ENCODE measurements at places on chromosomes 2 and 18.

DNA sequence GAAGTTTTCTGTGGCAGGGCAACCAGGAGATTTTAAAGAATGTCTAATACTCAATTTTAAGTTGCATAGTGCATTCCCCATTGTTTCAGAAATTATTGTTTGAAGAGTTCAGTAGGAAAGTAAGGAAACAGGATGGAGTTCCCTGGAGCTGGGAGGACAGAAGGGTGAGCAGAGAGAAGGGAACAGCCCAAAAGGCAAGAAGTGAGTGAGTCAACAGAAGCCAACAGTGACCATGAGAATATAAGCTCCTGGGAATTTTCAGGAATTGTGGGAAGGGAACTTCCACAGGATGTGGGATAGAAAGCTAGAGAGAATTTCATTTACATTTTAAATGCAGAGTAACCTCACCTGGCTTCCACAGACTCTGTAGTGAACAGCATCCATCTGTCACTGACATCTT lies 268.1 kb upstream of the ATP5MC3 start:
- DNase-seq, result no peak

- DNase-seq, result no peak
Measured at GRCh38 chr2:20391951-20392699, 41.5 kb upstream of the PUM2 start.

DNA sequence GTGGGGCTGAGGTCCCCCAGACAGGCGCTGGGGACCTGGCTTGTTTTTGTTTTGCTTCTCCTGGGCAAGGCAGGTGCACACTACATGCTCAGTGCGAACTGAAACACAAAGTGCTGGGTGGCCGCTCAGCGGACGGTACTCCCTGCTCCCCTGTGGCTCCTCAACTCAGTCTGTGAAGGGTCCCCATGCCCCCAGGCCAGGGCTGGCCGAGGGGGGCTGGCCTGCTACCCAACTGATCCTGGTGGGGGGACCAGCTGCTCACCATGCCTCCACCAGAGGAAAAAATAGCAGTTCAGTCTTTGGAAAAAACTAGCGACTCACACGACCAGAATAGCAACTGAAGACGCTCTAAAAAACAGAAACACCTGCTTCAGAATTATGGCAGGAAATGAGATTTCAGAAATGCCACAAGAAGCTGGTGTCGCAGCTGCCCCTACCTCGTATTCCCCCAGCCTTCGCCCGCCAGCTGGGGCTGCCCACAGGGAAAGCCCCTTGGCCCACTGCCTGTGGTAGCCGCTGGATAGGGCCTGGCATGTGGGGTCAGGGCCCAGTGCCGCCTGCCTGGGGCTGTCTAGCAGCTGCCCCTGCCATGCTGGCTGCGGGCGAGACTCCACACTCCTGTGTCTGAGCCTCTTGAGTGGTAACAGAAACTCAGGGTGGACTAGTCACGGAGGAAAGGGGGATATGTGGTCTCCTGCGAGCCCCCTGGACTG lies 43.7 kb downstream of the MEX3C start:
- DNase-seq, result peak; percentile 86

- peak; percentile 64 for DNase-seq
Measured at GRCh38 chr2:161415034-161415986, 787 bp upstream of the TBR1 start.

DNA sequence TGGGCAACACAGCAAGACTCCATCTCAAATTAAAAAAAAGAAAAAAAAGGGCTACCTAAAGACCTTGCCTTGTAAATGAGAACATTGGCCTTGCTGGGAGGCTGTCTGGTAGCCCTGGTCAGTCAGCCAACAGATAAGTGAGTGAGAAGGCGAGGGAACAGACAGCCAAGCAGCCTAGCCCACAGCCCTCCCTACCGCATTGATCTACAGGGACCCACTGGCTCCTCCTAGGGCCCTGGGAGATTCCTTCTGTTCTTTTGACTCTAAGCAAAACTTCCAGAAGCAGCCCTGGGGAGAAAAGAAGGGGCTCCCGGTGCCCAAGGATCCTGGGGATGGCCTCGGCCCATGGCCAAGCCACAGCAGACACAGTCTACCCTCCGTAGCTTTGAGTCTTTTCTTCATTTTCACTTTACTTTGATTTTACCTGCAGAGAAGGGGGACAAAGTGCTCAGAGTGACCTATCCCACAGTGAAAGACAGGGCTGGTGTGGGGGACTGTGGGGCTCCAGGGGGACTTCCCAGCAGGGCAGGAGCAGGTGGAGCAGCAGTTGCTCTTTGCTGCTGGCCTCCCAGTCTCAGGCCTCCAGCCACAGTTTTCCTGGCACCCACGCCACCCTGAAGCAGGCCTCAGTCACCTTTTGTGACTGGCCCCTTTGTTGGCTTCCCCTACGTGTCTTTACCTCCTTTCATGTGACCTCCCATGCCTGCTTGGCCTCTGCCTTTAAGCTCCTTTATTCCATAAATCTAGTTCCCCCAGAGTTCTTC lies 5.1 kb downstream of the CEP68 start:
- no peak for DNase-seq

- DNase-seq, result no peak
Measured at GRCh38 chr2:201798252-201798913, 8.0 kb upstream of the CDK15 start.

DNA sequence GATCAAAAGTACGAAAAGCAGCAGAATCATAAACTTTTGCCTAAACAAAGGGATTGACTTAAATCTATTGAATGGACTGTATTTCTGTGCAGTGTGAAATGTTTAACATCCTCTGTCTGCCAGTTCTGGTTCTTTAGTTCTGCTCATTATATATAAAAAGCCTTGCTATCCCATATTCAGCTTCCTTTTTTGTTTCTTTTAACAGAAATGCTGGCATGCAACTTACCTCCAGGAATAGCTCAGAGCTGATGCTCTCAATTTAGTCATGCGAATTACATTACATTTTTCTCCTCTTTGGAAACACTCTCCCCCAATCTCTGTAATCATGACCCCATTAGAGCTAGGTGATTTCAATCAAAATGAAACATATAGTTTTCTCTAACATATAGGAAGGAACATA lies 73.6 kb downstream of the SPHKAP start:
- DNase-seq, result no peak

- no peak for DNase-seq
Measured at GRCh38 chr2:201246280-201246679, 14.1 kb upstream of the CASP8 start.

GRCh38 chr2:32009516-32010256 lies 1.1 kb downstream of the MEMO1 start:
- DNase-seq, result peak; percentile 79

- DNase-seq, result no peak
Measured at GRCh38 chr2:73759904-73760303, 20.0 kb downstream of the DUSP11 start.

DNA sequence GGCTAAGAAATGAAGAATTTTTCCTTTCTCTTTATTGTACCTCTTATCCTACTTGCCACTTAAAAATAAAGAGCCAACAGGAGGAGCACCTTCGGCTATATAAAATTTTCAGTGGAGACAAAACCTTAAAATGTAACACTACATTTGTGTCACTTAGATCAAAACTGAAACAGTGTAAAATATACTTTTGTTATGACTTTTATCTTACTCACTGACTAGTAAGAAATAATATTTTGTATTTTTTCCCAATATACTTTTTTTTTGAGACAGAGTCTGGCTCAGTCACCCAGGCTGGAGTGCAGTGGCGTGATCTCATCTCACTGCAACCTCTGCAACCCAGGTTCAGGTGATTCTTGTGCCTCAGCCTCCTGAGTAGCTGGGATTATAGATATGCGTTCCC lies 28.3 kb downstream of the KCNJ13 start:
- DNase-seq, result no peak

GRCh38 chr2:76027761-76028160 lies 317.0 kb upstream of the GCFC2 start:
- no peak for DNase-seq

DNA sequence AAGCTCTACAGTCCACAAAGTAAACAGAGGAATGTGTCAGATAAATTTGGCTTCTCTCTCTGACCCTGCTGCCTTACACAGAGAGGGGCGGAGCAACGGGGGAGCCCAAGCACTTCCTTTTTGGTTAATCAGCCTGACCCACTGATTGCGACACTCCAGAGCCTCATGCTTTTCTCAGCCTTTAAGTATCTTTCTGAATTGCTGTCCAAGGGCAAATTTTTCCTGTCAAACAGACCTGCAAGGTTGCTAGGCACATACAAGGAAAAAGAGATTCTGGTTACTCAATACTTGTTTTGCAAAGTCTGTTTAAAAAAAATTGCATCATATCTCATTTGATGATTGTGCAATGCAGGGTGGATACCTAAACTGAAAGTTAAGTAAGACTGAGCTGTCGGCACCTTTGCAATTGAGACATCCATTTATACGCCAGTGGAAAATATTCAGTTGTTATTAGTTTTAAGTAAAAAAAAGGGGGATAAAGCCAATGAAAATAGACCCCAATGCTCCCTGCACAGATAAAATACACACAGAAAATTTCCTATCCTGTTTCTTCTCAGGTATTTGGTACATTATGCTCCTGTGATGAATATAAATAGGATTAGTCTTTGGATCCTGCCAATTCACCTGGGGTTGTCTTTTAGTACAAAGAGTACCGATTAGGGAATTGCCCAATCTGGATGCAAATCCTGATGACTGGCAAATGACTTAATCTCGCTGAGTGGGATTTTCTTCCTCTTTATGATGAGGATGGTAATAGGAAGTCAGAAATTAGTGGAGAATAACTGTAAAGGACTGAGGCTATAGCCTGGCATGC lies 260.2 kb upstream of the TRIB2 start:
- DNase-seq, result peak; percentile 80

GRCh38 chr18:46754661-46755292 lies 2.1 kb downstream of the ST8SIA5 start:
- DNase-seq, result no peak

GRCh38 chr2:219172231-219173154 lies 2.7 kb upstream of the SLC23A3 start:
- DNase-seq, result no peak

DNA sequence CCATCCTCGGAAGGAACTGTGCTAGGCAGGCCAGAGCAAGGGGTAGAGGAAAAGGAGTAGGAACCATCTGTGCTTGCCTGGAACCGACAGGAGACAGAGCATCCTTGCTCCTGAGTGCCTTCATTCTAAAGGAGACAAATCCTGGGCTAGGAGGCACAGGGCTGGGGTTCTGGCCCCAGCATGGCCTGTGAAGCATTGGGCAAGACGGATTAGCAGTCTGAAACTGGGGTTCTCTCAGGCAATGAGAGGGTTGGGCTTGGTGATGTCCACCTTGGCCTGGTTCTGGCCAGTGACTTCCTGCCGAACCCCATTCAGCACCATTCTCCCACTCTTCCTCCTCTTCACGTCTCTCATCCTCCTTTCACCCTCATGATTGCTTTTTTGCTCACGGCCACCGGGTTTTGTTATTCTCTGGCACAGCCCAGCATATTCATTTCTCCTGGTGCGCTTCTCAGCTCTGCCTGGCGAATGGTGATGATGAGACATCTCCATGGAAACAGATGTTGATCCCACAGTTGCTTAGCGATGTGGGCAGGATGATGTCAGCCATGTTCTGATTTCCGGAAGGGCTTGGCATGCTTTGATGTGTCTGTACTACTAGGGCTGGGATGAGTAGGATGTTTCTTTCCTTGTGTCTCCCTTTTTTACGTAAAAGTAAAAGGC lies 127.7 kb downstream of the CAPN13 start:
- DNase-seq, result no peak

- DNase-seq, result no peak
Measured at GRCh38 chr2:218984239-218985020, 554 bp downstream of the FEV start.

GRCh38 chr18:27666016-27666415 lies 480.9 kb upstream of the CHST9 start:
- DNase-seq, result no peak

DNA sequence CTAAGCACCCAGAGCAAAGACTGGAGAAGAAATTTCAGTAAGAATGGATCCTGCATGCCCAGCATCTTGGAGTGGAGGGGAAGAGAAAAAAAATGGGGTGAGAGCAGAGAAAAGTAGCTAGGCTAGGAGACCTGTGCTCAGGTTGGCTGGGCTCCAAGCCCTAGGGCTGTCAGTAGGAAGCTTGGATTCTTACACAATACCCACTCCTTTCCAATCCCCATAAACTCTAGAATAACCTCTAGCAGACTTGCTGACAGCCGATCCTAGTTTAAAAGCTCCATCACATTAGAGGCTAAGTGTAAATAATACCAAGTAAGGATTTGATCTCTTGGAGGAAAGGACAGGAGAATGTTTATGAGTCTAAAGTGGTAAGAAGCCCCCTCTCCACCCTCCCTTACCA lies 46.2 kb upstream of the NABP1 start:
- DNase-seq, result no peak

Data from activated CD8-positive, alpha-beta memory T cell treated with anti-CD3 and anti-CD28 coated beads for 24 hours (primary cell).